T-helper 1 cell treated with Interleukin-12 subunit alpha and Interleukin-12 subunit beta and Interleukin-4 antibody, amounts not matched to agents 30 ng/mL and 1 ng/mL, for 36 hours (primary cell): ENCODE measurements at places on chromosomes 12 and 14. TPM values are rescaled to one million over a fixed set of nuclear protein-coding genes. Genes with fewer than 3 reads are reported as not detected.

CAPZA3 gene
- total RNA-seq = not detected in 2 replicates

CLEC9A gene
- total RNA-seq = not detected in 2 replicates

CLEC2D gene
- total RNA-seq = 407 and 420 TPM in 2 replicates

E2F7 gene
- 15.1 and 16.1 TPM in 2 replicates for total RNA-seq

C3AR1 gene
- total RNA-seq = 5.8 and 6.1 TPM in 2 replicates

SOX5 gene
- 0.86 and 1.5 TPM in 2 replicates for total RNA-seq

FSCB gene
- total RNA-seq = not detected in 2 replicates
